ENCODE measurements at places on chromosomes 2 and 18.

DNA sequence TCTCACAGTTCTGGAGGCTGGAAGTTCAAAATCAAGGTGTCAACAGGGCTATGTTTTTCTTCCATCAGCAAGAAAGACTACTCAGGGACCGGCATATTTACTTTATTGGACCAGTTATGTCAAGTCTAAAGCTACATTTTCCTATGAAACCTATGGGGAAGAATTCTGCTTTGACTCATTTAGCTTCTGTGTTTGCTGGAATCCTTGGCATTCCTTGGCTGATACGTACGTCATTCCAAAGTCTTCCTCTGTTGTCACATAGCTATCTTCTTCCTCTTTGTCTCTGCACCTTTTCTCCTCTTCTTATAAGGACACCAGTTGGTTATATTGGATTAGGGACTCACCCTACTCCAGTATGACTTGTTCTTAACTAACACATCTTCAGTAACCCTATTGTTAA, 137.4 kb upstream of the FBXO11 start:
- no peak for DNase-seq

DNA sequence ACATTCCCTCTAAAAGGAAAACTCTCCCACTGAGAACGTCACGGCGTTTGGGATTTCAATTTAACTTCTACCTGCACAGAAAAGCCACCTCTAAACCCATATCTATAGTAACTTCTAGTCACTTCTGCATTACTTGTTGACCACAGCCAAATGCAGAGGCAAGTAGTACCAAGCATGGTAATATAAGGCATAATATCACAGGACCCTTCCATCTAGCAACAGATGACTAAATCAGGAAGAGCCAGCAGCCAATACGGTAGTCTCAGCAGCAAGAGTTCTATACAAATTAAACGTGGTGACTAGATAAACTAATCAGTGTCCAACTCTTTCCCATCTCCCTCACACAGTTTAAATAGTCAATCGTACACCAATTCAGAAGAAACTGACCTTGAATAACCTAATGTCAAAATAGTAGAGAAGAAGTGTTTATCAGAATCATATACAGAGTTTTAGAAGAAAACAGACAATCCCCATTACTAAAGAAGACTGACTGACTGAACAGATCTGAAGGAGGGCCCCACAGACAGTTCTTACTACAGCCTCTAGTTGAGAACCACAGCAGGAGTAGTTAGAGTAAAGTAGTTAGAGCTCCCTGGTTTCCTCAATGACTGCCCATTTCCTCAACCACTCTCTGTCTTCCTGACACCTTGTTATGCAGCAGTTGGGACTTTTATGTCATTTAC, 30.0 kb downstream of the MEMO1 start:
- no peak for DNase-seq

DNA sequence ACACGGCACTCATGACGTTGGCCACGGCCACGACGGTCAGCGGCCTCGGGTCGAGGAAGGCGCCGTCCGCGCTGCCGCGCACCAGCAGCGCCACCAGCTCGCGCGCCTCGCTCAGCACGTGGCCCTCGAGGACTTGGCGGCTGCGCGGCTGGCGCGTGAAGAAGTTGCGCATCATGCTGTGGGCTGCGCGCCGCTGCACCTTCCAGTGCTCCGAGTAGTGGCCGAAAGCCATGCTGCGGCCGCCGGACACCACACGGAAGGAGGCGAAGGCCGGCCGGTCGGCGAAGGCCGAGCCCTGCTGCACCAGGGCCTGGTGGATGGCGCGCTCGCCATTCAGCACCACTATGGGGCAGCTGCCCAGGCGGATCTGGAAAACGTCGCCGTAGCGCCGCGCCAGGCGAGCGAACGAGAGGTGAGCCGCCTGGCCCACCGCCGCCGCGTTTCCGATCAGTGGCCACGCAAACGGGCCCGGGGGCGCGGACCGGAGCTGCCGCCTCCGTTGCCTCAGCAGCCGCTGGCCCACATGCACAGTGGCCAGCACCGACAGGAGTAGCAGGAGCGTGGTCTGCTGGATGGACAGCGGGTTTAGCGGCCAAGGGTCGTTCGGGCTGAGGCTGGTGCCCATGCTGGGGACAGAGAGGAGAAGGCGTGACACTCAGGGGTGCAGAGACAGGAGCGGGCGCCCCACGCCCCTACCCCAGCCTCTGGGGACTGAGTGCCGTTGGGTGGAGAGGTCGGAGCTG, 1.0 kb downstream of the CYP1B1 start:
- no peak for DNase-seq

- DNase-seq, result no peak
Measured at GRCh38 chr18:40048886-40049650, 1906.0 kb upstream of the PIK3C3 start.

- no peak for DNase-seq
Measured at GRCh38 chr2:239444626-239445577, 44.1 kb upstream of the HDAC4 start.

DNA sequence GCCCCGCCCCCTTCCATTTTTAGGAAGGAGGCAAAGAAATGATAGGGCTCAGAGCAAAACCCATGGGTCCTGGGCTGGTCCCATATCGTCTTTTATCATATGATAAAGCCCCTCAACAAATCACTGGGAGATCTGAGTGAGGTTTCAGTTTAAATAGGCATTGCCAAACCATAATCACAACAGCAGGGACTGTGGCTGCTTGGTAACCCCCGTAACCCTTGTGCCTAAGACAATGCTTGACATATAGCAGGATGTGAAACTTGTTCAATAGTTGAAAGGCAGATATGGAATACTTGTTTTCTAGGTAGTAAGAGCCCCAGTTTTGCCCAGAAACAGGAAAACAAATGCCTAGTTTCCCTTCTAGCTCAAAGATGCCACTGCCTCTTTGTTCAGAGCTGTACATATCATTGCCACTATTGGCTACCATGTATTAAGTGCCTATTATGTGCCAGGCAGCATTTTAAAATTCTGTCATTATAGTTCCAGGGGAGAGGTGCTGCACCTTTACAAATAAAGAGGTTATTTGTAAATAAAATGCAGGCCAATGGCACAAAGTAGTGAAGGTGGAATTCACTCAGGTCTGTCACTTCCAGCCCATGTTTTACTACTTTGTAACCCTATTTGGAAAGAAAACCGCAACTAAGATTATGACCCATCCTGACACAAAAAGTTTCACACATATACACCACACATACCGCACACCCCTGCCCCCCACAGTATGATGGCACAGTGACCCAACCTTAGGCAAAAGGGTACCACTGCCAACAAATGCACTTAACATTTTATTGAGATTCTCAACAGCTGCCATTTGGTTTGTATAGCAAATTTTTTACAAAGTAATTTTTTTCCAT, 14.2 kb downstream of the NAGK start:
- DNase-seq, result no peak

GRCh38 chr18:59744271-59744721, 47.1 kb upstream of the CCBE1 start:
- no peak for DNase-seq

GRCh38 chr18:75809926-75810255, 382.4 kb upstream of the SMIM21 start:
- no peak for DNase-seq

GRCh38 chr18:28120828-28121515, 56.0 kb downstream of the CDH2 start:
- DNase-seq, result no peak

GRCh38 chr2:222655787-222656525, at the start of gene FARSB:
Gene FARSB, minus strand, starts transcription at chr2:222656092. Its CDS starts 19 bp downstream, at chr2:222656073.
- peak; percentile 88 for DNase-seq

DNA sequence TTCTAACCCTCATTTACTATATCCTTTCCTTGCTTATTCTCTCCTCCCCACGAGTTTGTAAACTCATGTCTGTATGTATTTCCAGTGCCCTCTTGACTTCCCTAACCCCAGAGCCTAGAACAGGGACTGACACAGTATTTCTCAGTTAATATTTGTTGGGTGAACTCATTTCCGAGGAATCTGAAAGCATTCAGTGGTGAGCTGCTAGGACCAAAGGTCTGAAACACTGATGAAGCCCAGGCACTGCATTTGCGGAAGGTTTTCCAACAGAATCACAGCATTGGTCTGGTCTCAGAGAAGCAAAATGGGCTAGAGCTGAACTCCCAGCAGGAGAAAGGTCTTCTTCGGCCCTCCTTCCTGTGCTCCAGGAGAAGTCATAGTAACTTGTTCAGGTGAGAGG, 56.8 kb downstream of the SOX11 start:
- DNase-seq, result no peak

GRCh38 chr18:11529081-11529480, 80.3 kb upstream of the SLC35G4 start:
- no peak for DNase-seq

GRCh38 chr2:19198381-19198780, 160.0 kb downstream of the OSR1 start:
- no peak for DNase-seq

GRCh38 chr2:29114946-29115609, at the start of gene CLIP4:
Gene CLIP4, plus strand, starts transcription at chr2:29115415. Its CDS starts 5,974 bp downstream, at chr2:29121389.
- peak; percentile 58 for DNase-seq

- no peak for DNase-seq
Measured at GRCh38 chr2:151669585-151670081, 64.6 kb downstream of the NEB start.
